ENCODE measurements at places on chromosomes 2 and 18.
A peak's percentile ranks its signal among the peaks of the same experiment; 100 is the strongest.

- DNase-seq = no peak
These were observed 138.6 kb upstream of the GLI2 start for GRCh38 chr2:120596990-120597594.

DNA sequence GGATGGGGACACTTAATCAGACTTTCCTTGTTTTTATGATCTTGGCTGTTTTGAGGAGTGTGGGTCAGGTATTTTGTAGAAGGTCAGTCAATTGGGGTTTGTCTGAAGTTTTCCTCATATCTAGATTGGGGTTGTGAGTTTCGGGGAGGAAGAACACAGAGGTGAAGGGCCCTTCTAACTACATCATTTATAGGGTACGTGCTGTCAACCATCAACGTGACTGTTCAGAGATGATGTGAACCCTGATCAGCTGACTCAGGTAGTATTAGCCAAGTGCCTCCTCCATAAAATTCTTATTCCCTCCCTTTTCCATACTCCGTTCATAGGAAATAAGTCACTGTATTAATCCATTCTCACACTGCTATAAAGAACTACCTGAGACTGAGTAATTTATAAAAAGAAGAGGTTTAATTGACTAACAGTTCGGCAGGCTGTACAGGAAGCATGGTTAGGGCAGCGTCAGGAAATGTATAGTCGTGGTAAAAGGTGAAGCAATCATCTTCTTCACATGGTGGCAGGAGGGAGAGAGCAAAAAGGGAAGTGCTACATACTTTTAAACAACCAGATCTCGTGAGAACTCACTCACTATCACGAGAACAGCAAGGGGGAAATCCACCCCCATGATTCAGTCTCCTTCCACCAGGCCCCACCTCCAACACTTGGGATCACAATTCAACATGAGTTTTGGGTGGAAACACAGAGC lies 547.1 kb upstream of the LINC00305 start:
- DNase-seq = no peak

GRCh38 chr2:45649858-45650811 lies 1.3 kb upstream of the PRKCE start:
- peak; percentile 62 for DNase-seq

DNA sequence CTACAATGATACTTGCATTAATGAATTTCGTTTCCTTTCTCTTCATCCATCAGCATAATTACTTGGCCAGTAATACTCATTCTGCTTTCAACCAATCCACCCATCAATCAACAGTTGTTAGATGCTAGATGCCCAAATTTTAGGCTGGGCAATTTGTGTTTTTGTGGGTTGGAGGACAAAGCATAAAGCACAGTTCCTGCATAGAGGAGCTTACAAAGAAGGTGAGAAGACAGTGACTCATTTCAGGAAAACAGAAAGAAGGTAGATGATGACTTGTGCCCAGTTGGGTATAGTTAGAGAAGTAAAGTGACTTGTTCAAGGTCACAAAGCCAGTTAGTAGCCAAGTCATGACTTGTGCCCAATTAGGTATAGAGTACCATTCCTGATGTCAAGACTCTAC lies 1186.8 kb upstream of the CELF4 start:
- peak; percentile 51 for DNase-seq

GRCh38 chr18:12315490-12315889 lies 7.4 kb downstream of the TUBB6 start:
- no peak for DNase-seq

GRCh38 chr2:225270861-225271260 lies 128.6 kb upstream of the NYAP2 start:
- DNase-seq = peak; percentile 85

DNA sequence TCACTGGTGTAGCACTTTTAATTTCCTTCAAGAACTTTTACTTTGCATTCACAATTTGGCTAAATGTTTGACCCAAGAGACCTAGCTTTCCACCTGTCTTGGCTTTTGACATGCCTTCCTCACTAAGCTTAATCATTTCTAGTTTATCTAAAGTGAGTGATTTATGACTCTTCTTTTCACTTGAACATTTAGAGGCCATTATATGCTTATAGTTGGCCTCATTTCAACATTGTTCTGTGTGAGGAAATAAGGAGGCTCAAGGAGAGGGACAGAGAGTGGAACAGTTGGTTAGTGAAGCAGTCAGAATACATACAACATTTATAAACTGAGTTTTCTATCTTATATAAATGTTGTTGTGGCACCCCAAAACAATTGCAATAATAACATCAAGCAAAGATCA lies 489.3 kb upstream of the CDH2 start:
- no peak for DNase-seq

- no peak for DNase-seq
These were observed 44.7 kb downstream of the PID1 start for GRCh38 chr2:229226382-229226781.

GRCh38 chr2:165558832-165559231 lies 89.3 kb downstream of the CSRNP3 start:
- DNase-seq = no peak

GRCh38 chr2:118095610-118096009 lies 7.3 kb downstream of the INSIG2 start:
- DNase-seq = no peak

GRCh38 chr2:239791526-239792404 lies 233.4 kb downstream of the NDUFA10 start:
- DNase-seq = no peak

DNA sequence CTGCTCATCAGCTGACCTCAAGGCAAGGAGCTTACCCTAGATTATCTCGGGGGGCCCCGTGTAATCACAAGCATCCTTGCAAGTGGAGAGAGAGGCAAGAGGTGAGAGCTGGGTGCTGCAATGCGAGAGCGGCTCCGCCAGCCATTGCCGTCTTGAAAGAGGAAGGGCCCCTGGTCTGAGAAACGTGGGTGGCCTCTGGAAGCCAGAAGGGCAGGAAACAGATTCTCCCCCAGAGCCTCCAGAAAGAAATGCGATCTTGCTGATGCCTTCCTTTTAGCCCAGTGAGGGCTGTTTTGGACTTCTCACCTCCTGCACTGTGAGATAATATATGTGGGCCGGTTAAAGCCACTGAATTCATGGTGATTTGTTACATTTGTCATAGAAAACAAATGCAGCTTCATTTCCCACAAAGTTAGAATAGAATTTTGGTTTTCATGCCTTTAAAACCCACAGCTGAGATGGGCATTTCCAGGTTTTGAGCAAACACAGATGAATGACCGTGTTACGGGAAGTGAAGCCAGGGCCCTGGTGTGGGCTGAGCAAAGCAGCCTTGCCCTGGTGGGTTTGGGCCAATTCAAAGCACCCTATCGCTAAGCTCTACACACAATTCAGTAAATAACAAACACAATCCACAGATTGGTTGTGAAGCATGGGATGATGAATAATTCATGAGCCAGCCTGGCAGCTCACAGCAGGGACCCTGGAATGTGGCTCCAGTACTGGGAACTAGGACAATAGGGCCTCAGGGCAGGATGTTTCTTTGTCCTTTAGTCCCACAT lies 319.9 kb upstream of the HS6ST1 start:
- DNase-seq = no peak

GRCh38 chr2:127951026-127951425 lies 65.3 kb upstream of the AMMECR1L start:
- DNase-seq = no peak

Data from GM12865 (cell line).